ENCODE measurements at places on chromosomes 1 and 21.
A peak's percentile ranks its signal among the peaks of the same experiment; 100 is the strongest.

GRCh38 chr1:234315588-234315987 lies 57.7 kb upstream of the COA6 start:
- no peak overlapping the region for H3K4me3 ChIP-seq
- no peaks in the 10 kb centered on the region for H3K4me1 ChIP-seq
- no peaks in the 10 kb centered on the region for H3K36me3 ChIP-seq
- no peaks in the 10 kb centered on the region for H3K27me3 ChIP-seq

GRCh38 chr1:176897350-176898236 lies 266.9 kb downstream of the ASTN1 start:
- no peaks in the 10 kb centered on the region for H3K27me3 ChIP-seq
- peaks cover 14% of the 10 kb centered on the region for H3K36me3 ChIP-seq
- H3K4me1 ChIP-seq = peaks cover 7% of the 10 kb centered on the region
- peak overlapping the region; percentile 16 for H3K4me3 ChIP-seq
- no peak overlapping the region for H3K27ac ChIP-seq

GRCh38 chr1:89615676-89616598 lies 17.0 kb upstream of the LRRC8C start:
- DNase-seq = no peak
- no peak overlapping the region for H3K4me3 ChIP-seq
- no peaks in the 10 kb centered on the region for H3K36me3 ChIP-seq
- H3K27ac ChIP-seq = no peak overlapping the region
- H3K4me1 ChIP-seq = peaks cover 4% of the 10 kb centered on the region

- H3K4me1 ChIP-seq = peaks cover 22% of the 10 kb centered on the region
- no peaks in the 10 kb centered on the region for H3K27me3 ChIP-seq
- no peaks in the 10 kb centered on the region for H3K36me3 ChIP-seq
- no peak overlapping the region for H3K4me3 ChIP-seq
- H3K27ac ChIP-seq = no peak overlapping the region
These were observed 2.6 kb upstream of the RAB7B start for GRCh38 chr1:206005778-206006180.

GRCh38 chr1:202010180-202011015 lies at the start of gene ELF3:
ELF3 (plus strand) TSS chr1:202010587; CDS start chr1:202011137, 550 bp downstream.
- H3K4me3 ChIP-seq = no peak within 1 kb of the TSS
- peaks cover 28% of the 10 kb centered on the region for H3K36me3 ChIP-seq
- peak within 1 kb of the TSS; percentile 44 for H3K27ac ChIP-seq
- peaks cover 17% of the 10 kb centered on the region for H3K4me1 ChIP-seq
- no peak for DNase-seq

GRCh38 chr1:24164004-24164403 lies 21.1 kb upstream of the IL22RA1 start:
- no peaks in the 10 kb centered on the region for H3K4me1 ChIP-seq
- H3K27ac ChIP-seq = no peak overlapping the region
- no peaks in the 10 kb centered on the region for H3K36me3 ChIP-seq
- no peaks in the 10 kb centered on the region for H3K27me3 ChIP-seq

- H3K36me3 ChIP-seq = no peaks in the 10 kb centered on the region
- H3K4me1 ChIP-seq = no peaks in the 10 kb centered on the region
- H3K27ac ChIP-seq = no peak overlapping the region
- H3K4me3 ChIP-seq = no peak overlapping the region
- no peak for DNase-seq
These were observed 13.9 kb upstream of the WDR26 start for GRCh38 chr1:224448453-224449017.

DNA sequence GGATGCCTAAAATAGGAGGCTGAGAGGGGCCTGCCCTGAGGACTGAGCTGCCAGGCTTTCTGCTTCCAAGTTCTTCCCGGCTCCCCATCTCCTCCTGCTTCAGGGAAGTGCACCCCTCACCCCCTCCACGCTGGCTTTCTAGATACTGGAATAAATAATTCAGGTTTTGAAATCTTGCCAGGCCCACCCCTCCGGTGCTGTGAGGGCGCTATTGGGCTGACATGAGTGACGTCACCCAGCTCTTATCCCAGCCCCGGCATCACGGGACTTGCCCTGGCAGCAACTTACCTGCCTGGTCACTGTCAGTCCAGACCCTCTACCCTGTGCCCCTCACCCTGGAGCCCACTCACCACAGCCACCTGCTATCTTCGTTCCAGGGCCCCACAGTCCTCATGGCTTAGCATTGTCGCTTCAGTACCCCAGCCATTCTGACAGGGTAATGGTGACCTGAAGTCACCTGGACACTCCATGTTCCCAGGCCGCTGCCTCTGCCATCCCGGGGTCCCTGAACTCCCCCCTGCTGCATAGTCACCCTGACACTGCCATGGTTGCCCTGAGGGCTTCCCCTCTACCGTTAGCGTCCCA lies 819 bp upstream of the GPR3 start:
- H3K4me1 ChIP-seq = peaks cover 36% of the 10 kb centered on the region
- no peaks in the 10 kb centered on the region for H3K27me3 ChIP-seq
- no peak for DNase-seq
- peaks cover 10% of the 10 kb centered on the region for H3K36me3 ChIP-seq

- DNase-seq = no peak
- no peaks in the 10 kb centered on the region for H3K4me1 ChIP-seq
- H3K27ac ChIP-seq = no peak overlapping the region
- no peak overlapping the region for H3K4me3 ChIP-seq
- H3K36me3 ChIP-seq = no peaks in the 10 kb centered on the region
- no peaks in the 10 kb centered on the region for H3K27me3 ChIP-seq
These were observed 175.3 kb downstream of the PLPP3 start for GRCh38 chr1:56404066-56404465.

- H3K36me3 ChIP-seq = no peaks in the 10 kb centered on the region
- no peak within 1 kb of the TSS for H3K27ac ChIP-seq
- H3K4me3 ChIP-seq = no peak within 1 kb of the TSS
These were observed at the start of gene RNF223 for GRCh38 chr1:1073743-1074587. RNF223 (minus strand) TSS chr1:1074306; CDS start chr1:1072566, 1,740 bp downstream.

DNA sequence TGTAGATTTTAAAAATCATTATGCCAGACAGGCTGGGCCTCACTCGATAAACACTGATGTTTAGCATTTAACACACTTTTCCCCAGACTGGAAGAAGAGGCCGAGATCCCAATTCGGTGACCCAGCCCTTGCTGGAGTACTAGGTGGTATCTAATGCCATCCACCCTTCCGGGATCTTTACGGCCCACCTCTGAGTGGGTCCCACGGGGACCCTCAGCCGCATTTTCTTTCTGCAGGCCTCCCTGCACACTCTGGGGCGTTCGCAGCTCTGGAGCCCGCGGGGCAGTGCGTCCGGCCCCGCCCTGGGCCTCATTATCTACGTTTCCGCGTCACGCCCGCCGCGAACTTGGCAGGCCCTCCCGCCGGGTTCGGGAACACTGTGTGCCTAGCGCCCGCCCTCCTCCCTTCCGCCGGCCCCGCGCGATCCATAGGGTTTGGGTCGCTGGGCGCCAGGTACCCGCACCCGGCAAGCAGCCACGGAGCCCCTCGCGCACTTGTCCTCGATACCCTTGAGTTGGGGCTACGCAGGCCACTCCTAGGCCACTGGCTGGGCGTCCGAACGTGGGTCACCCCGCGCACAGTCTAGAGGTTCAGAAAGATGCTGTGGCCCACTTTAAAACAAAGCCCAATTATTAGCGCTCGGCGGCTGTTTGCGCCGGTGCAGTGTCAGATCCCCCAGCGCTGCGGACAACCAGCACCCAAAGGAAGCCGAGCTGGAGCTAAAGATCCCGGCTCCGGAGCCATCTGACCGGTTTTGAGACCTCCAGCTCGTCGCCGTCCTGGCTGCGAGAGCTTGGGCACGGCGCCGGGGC lies 950 bp upstream of the EVA1C start:
- peaks cover 25% of the 10 kb centered on the region for H3K27me3 ChIP-seq
- no peak for DNase-seq
- no peaks in the 10 kb centered on the region for H3K36me3 ChIP-seq
- peaks cover 25% of the 10 kb centered on the region for H3K4me1 ChIP-seq

DNA sequence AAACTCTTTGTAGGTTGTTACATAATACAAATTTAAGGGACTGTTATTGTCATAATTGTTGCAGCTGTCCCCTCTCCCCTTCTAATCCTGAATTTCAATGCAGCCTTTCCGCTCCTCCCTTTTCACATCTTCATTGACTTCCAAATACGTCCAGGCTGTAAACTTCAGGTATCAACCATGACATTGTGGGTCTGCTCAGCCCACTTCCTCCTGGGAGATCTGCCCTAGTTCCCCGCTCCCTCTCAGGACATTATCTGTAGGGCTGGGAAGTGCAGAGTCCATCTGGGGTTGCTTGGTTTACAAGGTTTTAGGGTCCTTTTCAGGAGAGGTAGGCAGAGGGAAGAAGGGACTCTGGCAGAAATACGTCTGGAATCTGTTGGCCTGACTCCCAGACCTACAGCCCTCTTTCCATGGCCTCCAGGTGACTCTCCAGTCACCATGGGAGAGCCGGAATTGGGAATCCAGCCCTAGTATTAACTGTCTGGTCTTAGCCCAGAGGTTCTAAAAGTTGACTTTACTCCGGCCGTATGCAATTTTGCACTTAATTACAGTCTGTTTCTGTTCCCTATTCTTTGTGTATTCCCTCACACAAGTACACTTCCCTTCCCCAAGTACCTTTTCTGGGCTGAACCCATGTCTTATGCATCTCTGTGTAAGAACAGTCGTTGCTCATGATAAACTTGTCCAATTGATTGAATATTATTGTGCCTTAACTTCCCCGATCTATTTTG lies 4.7 kb upstream of the DENND2D start:
- H3K27me3 ChIP-seq = peaks cover 42% of the 10 kb centered on the region
- H3K4me1 ChIP-seq = peaks cover 10% of the 10 kb centered on the region

DNA sequence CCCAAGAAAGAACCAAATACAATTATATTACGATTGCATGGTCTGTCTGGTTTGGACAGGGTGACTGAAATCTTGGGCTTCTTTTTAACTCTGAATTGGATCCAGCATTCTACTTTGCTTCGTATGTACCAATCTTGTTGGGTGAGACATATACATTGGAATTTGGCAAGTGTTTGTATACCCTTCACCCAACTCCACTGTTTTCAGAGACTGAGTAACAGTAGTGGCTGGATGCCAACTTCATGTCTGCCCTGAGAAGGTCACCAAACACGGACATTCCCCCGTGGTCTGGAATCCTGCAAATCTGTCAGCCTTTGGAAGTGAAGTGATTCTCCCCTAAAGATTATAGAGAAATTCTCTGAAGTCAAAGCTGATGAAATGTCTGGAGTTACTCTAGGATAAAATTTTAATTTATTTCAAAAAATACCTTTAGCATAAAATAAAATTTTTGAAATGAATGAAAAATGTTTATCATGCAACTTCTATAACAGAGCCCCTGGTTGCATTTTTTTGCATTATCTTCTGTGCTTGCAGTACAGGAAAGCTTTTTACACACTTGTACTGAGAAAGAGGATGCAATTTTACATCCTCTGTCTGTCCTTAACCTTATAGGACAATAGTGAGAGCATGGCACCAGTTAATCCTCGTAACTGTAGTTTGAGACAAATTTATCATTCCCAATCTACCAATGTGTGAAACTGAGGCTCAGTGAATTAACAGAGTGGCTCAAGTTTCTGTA lies 201.8 kb downstream of the DISC1 start:
- H3K4me1 ChIP-seq = no peaks in the 10 kb centered on the region
- no peak overlapping the region for H3K4me3 ChIP-seq
- H3K27ac ChIP-seq = no peak overlapping the region
- no peak for DNase-seq
- no peaks in the 10 kb centered on the region for H3K27me3 ChIP-seq

- peaks cover 8% of the 10 kb centered on the region for H3K4me1 ChIP-seq
- no peak for DNase-seq
- no peak overlapping the region for H3K4me3 ChIP-seq
- H3K27me3 ChIP-seq = no peaks in the 10 kb centered on the region
These were observed 7.2 kb upstream of the NHLH1 start for GRCh38 chr1:160359559-160360226.

DNA sequence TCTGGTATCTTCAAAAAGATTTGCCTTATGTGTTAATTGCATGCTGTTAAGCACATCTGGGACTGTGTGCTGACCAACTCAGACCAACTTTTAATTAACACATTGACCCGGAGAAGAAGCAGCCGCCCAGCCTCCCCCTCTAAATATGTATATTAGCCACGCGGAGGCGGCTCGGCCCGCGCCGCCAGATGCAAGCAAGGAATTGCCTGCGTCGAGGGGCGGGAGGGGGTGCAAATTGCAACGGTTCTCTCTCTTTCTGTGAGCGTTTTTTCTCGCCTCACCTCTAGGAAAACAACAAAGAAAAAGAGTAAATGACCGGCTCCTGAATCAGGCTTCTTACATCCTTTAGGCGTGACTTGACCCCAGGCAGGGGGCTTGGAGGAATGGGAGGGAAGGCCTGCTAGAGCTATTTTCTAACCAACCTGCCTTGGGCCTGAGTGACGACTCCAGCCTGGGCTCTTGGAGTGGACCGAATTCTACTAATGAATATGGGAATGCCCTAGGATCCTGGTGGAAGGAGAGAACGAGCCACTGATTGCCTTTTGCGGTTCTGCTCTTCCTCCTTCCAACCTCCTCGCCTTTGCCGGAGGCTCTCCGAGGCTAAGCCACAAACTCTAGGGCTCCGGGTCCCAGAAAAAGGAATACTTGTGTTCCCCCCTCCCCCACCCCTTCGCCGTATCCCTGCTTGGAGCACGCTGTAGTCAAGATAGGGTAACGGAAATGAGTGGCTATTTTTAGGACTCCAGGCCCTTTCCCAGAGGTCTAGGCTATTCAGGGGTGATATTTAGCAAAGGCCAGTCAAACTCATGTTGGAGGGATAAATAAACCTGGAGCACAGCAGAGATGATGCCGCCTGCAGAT lies 417.0 kb upstream of the ESRRG start:
- no peak for DNase-seq
- peak overlapping the region; percentile 25 for H3K4me3 ChIP-seq
- H3K27ac ChIP-seq = no peak overlapping the region
- H3K36me3 ChIP-seq = no peaks in the 10 kb centered on the region
- H3K27me3 ChIP-seq = peaks cover 66% of the 10 kb centered on the region

DNA sequence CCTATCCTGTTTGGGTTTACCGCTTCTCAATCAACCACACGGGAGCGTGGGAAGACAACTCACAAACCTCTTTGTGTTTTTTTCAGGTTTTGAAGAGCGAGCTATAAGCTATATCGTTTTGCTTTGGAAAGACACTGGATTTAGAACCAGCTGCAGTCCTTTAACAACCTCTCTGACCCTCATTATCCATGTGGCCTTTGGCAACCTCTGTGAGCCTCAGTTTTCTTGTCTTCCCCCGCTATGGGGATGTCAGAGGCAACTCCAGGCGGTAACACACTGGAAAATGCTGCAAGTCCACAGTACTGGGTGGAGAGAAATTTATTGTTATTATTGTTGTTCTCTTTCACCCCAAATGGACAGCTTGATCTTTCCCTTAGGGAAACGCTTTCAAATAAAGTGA lies 100.0 kb downstream of the ETS2 start:
- H3K4me1 ChIP-seq = no peaks in the 10 kb centered on the region
- no peak overlapping the region for H3K27ac ChIP-seq

DNA sequence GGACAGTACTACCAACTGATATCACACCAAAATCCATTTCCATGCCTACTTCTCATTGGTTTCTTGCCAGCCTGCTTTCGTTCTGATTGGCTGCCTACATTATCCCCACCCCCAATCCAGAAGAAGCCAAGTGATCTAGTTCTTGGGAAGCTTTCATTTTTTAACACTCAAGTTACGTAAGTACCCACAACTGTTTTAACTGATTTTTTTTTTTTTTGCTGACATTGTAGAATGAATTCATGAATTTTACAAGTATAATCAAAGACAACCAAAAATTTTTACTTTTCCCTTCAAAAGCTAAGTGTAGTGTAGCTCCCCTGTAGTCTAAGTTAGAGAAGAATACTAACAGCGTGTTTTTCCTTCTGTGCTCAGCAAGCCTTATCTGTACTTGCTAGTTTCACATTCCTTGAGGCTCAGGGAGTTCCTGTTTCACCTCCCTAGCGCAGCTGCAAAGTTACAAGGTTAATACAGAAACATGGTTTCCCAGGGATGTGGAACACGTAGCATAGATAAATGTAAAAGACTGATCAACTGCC lies at the start of gene SLC9C2:
Gene SLC9C2 (minus strand): TSS at position 17 of the 536 bp plus-strand sequence. CDS start 1,296 bp downstream, outside the sequence.
- peak; percentile 2 for DNase-seq
- H3K27ac ChIP-seq = no peak within 1 kb of the TSS
- H3K36me3 ChIP-seq = no peaks in the 10 kb centered on the region
- H3K4me3 ChIP-seq = no peak within 1 kb of the TSS
